Mammary epithelial cell (primary cell): ENCODE measurements at places on chromosomes 16 and 17. TPM values are rescaled to one million over a fixed set of nuclear protein-coding genes. Genes with fewer than 3 reads are reported as not detected.
A peak's percentile ranks its signal among the peaks of the same experiment; 100 is the strongest.

CCDC40 gene
- total RNA-seq = 2.4 and 3.0 TPM in 2 replicates

SEPHS2 gene
- 17.0 TPM for total RNA-seq

TMEM235 gene
- not detected for total RNA-seq

FSCN2 gene
- total RNA-seq = 0.83 TPM

PLCG2 gene
- 6.4 and 6.9 TPM in 2 replicates for total RNA-seq

DNA sequence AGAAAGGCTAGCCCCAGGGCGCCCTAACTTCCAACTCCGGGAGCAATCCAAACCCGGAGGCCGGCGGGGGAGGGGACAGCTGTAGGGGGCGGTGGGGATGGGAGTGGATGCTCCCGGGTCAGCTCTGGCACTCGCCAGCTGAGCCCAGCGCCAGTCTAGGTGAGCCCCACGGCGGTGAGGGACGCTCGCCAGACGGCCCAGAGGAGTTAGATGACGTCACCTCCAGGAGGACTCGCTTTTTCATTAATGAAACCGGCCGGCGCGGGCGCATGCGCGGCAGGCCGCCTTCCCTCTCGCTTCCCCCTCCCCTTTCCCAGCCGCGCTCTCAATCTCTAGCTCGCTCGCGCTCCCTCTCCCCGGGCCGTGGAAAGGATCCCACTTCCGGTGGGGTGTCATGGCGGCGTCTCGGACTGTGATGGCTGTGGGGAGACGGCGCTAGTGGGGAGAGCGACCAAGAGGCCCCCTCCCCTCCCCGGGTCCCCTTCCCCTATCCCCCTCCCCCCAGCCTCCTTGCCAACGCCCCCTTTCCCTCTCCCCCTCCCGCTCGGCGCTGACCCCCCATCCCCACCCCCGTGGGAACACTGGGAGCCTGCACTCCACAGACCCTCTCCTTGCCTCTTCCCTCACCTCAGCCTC lies at the start of gene NF1:
Gene NF1, plus strand, starts transcription at position 378 of the 636 bp plus-strand sequence. CDS start 333 bp downstream, outside the sequence.
- DNase-seq = peak; percentile 93

GRCh38 chr17:6011206-6011605 lies 59.0 kb upstream of the WSCD1 start:
- DNase-seq = no peak

DNA sequence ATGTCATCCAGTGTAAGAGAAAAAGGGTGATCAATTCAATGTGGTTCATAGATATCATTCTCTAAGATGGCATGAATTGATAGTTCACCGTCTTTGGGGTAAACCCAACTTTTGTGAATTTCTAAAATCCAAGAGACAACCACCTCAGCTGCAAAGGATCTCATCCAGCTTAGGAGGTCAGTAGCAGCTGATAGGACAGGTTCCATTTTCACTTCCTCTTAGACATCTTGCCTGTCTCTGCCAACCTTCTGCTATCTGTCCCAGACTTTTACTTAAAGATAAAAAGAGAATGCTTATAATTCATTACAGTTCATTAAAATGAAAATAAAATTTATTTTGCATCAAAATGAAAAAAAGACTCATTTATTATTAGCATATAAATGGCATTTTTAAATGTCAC lies 468.2 kb downstream of the XYLT1 start:
- DNase-seq = no peak

- no peak for DNase-seq
Observed at GRCh38 chr16:61413021-61413420, 623.2 kb downstream of the CDH8 start.

DNA sequence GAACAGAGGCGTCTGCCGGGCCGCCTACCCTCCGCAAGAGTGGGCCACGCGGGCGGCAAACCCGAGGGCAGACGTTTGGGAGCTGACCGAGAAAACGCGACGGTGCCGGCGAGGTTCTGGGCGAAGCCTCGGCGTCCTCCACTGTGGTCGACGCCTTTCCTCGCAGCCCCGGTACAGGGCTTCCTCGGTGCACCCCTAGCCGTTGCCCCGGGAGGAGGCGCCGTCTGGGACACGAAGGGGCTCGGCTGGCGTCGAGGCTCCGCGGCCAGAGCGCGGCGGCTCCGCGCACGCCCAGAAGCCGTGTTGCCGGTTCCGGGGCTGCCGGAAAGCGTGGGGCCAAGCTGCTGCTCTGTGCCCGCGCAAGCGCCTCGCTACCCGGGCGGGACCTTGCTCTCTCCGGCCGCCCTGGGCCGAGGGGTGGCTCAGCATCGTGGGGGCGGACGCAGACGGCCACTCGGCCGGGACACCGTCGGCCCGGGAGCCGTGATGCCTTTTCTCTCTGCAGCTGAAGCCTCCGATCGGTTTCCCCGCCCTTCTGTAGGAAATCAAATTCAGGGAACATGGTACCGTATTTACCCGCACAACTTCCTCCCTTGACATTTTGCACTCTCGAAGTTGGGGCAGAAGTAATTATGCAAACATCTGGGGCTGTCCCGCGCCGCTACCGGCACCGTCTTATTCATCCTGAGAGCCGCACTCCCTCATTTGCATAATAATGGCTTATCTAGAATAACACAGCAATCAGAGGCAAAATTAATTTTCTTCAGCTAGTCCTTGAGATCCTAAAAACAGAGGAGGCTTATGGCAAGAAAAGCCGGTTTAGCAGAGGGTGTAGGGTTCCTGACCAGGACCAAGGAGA lies 7.3 kb upstream of the CBX8 start:
- DNase-seq = no peak

- DNase-seq = no peak
Observed at GRCh38 chr16:65281586-65281985, 159.7 kb upstream of the CDH11 start.

DNA sequence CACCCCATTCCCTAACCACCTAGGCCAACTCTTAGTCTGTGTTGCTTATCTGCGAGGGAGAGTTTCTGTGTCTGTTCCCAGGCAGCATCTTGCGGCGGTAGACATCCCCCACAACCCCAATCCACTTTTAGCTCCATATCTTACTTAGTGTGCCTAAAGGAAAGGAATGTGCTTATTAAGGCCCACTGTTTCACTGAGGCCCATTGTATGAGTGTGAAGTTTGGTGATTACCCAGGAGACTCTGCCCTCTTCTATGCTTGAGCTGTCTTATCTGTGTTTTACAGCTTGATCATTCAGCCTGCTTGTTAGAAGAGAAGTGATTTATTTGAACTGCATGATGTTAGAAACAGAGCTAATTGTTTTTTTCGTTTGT lies 10.3 kb upstream of the MLYCD start:
- no peak for DNase-seq

- no peak for DNase-seq
Observed at GRCh38 chr16:4415538-4416199, 727 bp downstream of the CORO7 start.

GRCh38 chr17:42182927-42183734 lies 2.1 kb downstream of the HCRT start:
- peak; percentile 16 for DNase-seq

DNA sequence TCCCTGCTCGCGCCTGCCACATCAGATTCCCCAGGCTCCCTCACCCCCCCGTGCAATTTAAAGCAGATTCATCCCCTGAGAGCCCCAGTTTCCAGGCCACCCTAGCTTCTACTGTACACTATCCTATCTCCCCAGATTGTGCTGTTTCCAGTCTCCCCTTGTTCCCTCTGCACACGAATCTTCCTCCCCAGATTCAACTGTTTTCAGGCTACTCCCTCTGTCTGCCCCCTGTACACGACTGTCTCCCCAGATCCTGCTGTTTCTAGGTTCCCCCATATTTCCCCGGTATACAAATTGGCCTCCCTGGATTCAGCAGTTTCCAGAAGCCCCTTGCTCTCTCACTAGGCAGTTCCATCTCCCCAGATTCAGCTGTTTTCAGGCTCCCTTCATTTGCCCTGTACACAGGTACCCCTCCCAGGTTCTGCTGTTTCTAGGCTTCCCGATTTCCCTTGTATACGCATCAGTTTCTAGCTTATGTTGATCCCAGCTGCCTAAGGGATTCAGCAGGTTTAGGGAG lies 22.9 kb downstream of the COPZ2 start:
- no peak for DNase-seq

GRCh38 chr17:32940706-32941390 lies 12.9 kb downstream of the TMEM98 start:
- DNase-seq = no peak

GRCh38 chr17:8894673-8895578 lies 27.5 kb upstream of the PIK3R6 start:
- DNase-seq = peak; percentile 55

GRCh38 chr17:29279397-29280070 lies 14.4 kb downstream of the NUFIP2 start:
- DNase-seq = no peak

DNA sequence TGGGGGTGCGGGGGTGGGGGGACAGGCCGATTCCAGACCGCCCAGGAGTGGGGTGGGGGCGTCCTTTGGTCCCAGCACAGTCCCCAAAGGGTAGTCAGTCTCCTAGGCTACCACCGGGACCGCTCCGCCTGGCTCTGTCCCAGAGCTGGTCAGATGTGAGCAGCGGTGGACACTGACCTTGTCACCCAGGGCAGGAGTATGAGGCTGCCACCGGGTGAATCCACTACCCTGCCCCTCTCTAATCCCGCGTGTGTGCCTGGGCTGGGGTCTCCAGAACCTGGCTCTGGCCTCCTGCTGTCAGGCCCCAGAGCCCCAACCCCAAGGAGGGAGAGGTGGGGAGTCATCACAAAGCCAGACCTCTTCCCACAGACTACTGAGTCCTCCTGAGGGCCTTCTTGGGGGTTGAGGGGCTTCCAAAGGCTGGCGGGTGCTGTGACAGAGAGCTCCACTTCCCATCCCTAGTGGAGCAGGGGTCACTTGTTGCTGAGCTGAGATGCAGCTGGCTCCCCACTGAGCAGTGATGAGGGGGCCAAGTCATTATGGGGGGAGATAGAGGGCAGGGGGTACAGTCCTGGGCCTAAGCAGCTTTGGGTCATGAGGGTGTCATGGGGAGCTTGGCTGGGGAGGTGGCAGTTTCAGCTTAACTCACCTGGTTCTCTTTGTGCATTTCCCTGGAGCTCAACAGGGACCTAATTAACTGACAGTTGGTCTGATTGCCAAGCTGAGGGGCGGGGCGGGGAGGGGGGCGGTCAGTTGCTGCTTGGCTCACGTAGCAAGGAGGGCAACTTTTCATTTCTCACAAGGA lies 1.2 kb downstream of the PPP1R1B start:
- DNase-seq = no peak

GRCh38 chr17:30513346-30513745 lies 36.1 kb downstream of the GOSR1 start:
- no peak for DNase-seq
